ENCODE measurements at places on chromosomes 3 and 15.

DNA sequence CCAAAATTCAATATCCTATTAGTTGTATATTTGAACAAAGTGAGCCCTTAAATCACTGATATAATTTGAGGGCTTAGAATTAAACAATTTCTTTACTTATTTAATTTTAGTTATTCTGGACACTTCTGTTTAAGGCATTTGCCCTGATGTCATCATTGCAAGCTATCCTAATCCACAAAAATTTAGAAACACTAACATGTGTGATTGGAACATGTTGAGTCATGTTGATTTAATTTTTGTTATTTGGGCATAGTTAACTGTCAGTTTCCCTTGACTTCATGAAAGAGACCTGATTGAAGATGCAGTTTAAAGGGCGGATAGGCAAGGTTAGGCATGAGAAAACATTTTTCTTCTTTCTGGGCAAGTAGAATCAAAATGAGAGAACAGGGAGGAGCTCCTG, 682.6 kb downstream of the ROBO1 start:
- DNase-seq, result no peak

DNA sequence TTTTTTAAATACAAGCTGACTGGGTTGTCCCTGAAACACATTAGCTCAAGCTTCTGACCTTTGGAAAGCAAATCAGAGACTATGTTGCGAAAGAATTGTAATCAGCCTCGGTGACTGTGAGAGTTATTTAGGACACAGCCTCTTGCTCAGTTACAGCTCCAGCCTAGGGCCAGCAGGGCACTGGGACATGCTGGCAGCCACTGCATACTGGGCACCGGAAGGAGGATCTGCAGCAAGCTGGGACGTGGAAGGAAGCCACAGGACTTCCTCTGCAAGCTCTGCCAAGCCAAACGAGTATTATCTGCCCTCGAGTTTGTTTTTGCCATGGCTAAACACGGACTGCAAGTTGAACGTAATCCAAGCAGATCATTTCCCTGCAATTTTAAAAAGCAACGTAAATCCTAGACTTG, 24.4 kb upstream of the COPG1 start:
- DNase-seq, result peak; percentile 91

DNA sequence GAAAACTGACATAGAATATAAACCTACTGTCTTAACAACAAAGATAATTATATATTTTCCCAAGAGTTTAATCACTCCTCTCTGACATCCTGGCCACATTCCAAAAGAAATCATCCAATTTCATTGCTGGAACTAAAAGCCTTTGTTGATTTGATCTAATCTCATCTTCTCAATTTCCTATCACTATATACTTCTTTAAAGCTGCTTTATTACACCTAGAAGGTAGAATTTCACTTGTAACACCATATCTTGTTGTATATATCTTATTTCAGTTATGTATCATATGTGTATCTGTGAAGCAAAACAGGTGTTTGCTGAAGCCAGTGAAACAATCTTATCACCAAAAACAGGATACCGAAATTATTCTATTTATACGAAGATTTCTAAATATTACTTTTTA, 740.2 kb downstream of the ROBO1 start:
- DNase-seq, result no peak

GRCh38 chr3:51637941-51638471, 33.0 kb upstream of the TEX264 start:
- DNase-seq, result peak; percentile 72

GRCh38 chr3:164791263-164791662, 287.0 kb downstream of the SI start:
- no peak for DNase-seq

Measured in MCF 10A (cell line).